ENCODE measurements at places on chromosomes 7 and 10.

DNA sequence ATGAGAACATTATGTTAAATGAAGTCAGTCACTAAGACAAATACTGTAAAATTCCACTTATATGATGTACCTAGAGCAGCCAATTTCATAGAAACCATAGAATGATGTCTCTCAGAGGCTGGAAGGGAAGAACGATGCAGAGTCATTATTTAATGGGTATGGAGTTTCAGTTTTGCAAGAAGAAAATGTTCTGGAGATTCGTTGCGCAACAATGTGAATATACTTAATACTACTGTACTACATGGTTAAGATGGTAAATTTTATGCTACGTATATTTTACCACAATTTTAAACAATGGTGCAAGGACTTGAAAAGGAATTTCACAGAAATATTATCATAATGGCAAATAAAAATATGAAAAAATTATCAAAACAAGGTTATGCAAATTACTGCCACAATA lies 972.6 kb downstream of the KCNMA1 start:
- no peak for DNase-seq

GRCh38 chr10:26242706-26243350 lies 26.3 kb downstream of the GAD2 start:
- DNase-seq, result no peak

DNA sequence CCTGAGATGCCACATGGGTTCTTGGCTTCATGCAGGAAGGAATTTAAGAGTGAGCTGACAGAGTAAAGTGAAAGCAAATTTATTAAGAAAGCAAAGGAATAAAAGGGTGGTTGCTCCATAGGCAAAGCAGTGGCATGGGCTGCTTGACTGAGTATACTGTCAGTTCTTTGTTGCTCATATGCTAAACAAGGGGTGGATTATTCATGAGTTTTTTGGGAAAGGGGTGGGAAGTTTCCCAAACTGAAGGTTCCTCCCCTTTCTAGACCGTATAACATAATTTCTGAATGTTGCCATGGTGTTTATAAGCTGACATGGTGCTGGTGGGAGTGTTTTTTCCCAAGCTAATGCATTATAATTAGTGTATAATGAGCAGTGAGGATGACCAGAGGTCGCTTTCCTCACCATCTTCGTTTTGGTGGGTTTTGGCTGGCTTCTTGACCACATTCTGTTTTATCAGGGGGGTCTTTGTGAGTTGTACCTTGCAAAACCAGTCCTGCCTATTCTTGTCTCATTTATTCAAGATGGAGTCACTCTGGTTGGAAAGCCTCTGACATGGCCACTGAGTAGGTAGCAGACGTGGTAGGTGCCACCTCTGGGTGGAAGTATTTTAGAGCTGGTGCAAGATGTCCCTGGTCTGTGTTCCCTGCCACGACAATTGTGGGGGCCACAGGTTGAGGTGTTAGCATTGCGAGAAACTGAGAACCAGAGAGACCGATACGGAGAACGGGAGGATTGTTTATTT lies 107.5 kb upstream of the SDK1 start:
- no peak for DNase-seq

DNA sequence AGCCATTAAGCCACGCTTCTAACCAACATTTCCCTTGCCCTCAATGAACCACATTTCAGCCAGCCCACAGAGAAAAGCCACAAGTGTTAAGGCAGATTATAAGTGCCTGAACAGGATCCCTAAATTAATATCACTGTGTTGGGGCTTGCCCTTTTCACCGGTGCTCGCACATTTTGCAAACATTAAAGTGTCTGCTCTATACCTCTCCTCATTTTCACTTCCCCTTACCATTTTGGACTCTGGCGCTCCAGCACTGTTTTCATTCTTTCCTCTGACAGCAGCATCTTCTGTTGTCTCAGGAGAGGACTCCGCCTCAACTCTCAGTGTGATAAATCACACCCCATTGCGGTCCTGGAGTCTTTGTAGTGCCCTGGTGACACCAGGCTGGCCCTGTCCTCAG lies 274.2 kb downstream of the BAMBI start:
- no peak for DNase-seq

GRCh38 chr10:68988530-68989316 lies at the start of gene KIFBP:
Gene KIFBP, plus strand, starts transcription at chr10:68988803. Its CDS starts 30 bp downstream, at chr10:68988833.
- peak; percentile 91 for DNase-seq

DNA sequence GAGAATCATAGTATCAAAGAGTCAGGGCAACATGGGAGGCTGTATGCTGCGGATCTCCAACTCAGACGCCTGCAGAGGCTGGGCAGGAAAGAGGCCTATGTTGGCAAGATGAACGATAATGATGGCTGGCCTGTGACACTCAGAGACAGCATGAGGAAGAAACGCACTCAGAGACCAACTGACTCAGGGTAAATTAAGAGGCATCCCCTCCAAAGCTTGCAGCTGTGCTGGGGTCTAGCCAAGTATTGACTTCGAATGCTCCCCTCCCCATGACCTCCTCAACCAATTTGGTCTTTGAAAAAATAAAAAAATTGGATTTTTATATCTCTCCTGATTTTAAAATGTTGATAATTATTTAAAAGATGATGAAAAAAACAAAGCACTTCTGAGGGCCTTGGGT lies 718.9 kb downstream of the GRID1 start:
- no peak for DNase-seq

- no peak for DNase-seq
These were observed 80.6 kb downstream of the ZEB1 start for GRCh38 chr10:31399631-31400030.

DNA sequence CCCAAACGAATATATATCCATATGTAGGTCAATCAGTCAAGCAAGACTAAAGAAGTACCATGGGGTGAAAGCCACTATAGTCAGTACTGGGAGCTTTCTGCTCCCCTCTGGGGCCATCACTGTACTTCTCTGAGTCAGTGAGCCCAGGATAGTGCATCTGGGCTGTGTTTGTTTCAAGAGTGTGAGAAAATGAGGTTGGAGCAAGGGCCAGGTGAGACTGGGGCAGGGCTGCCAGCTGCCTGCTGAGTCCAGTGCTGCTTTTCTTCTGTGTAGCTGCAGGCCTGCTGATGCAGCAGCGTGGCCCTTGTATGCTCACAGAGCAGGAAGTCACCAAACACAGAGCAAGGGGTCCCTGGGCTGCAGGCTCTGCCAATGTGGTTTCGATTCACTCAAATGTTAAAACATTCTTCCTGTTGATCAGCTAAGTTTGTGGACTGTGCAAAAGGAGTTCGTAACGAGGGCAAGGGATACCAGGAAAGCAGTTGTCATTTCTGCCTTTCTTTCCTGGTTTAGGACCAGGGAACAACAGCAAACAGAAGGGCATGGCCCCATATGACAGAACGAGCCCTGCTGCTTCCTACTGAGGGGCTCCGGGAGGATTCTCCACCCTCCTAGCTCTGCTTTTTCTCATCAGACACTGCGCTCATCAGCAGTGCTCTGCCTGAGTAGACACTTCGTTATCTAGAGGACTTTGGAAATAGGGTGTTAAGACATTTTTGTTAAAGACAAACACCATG lies 65.4 kb upstream of the TNS3 start:
- no peak for DNase-seq

DNA sequence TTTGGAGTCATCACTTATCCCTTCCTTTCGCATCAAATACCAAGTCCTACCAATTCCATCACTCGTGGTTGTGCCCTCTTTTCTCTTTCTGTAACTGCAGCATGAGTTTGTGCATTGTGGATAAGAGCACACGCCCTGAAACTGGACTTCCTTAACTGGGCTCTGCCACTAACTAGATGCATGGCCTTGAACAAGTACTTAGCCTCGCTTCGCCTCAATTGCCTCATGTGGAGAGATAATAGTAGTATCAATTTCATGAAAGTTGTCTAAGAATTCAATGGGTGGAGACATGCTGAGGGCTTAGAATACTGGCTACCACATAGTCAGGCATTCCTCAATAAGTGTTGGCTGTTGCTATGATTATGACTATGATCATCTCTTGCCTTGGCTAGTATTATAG lies 41.5 kb downstream of the CFAP43 start:
- DNase-seq, result no peak

DNA sequence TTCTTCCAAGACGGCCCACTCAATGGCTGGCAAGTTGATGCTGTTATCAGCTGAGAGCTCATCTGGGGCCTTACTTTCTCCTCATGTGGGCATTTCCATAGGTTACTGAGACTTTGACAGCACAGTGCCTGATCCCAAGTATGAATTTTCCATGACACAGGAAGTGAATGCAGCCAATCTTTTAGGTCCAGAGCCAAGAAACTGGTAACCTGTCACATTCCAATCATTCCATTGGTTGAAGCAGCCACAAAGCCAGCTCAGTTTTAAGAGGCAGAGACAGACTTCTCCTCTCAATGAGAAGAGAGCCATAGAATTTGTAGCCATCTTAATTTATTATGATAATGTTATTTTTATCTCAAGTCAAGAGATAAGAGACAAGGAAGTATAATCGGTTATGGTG lies 775.5 kb downstream of the CNTNAP2 start:
- DNase-seq, result no peak

DNA sequence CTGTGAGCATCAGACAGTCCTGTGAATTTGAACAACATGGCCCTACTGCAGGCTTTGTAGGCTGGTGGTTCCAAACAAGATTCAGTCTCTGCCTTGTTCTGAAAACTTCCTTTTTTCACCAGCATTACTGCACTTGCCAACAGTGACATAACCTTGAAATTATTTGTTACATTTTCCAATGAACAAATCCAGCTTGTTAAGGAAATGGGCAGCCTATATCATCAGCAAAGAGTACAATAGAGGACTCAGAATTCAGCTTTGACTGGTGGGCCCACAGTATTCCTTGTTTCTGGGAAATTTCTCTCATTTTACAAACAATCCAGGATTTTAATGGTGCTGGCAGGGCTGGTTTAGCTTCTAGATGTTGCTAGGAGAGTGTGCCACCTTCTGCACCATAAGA lies 703.7 kb upstream of the FZD8 start:
- no peak for DNase-seq

GRCh38 chr7:76343294-76343930 lies 15.4 kb downstream of the YWHAG start:
- no peak for DNase-seq

DNA sequence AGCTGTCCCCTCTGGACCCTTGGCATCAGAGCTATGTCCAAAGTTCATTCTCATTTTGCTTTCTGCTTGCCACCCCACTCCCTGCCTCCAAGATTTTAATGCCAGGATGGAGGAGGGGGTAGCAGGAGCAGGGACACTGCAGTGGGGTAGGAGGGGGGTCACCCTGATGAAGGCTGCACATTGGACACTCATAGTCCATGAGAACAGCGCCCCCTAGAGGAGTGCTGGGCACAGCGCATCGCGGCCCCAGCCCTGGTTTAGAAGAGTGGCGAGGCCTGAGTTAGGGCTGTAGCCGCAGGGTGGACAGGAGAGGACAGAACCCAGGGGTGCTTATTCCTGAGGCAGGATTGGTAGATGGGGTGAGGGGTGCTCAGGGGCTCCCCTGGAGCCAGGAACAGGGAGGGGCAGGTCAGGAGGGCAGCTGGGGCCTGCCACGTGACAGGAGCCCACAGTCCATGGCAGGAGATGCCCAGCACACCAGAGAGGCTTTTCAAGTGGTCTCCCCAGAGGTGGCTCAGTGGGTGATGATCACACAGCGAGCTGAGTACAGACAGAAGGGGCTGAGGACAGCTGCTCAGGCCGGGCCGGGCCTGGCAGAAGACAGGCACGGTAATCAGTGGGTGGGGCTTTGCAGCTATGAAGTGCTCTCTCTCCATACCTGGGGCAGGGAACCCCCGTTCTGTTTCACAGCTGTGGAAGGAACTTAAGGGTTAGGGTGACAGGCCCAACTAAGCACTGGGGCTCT lies 71.4 kb downstream of the NEURL1 start:
- DNase-seq, result no peak

DNA sequence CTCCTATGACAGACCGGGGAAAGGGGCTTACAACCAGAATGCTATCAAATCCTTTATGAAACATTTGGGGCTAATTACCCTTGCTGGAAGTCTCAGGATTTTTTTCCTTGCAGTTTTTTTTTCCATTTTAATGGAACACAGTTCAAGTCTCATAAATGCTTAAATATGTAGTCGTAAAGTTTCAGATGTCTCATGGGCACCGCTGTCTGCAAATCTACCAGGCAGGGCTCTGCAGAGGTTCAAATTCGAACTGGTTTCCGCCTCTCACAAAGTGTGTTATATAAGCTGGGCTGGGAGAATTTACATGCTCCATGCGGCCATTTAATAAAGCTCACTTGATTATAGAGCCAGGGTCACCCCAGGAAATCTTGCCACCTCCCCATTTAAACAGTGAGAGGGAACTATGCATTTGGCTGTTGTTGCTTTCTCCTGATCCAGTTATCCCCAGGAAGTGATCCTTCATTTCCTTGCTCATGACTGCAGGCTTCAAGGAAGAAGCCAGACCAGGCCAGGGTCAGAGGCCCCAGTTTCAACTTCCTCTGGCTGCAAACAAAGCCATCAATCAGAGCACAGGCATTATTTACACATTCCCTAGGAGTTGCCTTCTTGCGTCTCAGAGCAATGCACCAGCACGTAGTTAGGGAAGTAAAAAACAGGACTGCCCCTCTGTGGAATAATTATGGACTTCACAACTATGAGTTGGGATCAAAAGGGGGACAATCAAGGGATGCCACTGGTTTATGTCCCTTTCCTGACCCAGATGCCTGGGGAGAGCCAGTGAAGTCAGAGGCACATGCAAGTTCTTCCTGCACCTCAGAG lies 358.8 kb downstream of the PRPF18 start:
- DNase-seq, result no peak

DNA sequence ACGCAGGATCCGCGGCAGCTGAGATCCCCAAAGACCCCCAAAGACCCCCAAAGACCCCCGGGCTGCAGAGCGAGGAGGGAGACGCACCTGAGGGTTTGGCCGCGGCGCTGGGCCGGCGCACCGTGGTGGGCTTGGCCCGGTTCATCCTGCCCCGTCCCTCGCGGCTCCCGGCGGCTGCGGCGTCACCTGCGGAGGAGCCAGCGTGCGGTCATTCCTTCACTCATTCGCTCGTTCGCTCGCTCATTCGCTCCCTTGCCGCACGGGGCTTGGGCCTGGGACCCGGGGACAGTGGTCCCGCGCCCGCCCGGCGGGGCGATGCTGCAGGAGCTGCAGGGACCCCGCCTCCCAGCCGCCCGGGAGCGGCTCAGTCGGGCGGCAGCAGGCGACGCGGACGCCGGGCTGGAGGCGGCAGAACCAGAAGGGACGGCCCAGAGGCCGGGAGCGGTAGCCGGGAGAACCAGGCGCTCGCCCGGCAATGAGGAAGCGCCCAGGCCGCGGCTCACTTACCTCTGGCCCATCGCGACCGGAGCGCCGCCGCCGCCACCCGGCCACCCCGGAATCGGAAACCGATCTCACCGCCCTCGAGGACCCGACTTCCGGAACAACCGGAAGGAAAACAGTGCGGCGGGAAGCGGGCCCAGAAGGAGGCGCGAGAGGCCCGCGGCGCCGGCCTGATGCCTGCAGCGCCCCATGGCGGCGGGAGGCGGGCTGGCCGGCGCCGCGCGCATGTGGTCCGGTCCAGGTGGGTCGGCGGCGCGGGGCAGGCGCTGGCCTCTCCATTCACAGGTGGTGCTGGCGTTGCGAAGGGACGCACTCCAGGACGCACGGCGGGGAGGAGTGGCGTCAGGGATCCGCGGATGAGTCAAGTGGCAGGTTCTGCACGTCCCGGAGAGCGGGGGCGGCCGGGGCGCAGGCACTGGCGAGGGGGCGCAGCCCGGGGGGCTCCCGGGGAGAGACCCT lies at the start of gene INTS1:
Gene INTS1, minus strand, starts transcription at position 574 of the 960 bp plus-strand sequence. Its CDS starts 429 bp downstream, at position 145.
- DNase-seq, result peak; percentile 39
